ENCODE measurements at places on chromosomes 12 and 14.

GRCh38 chr14:53896726-53897125 is 59.9 kb downstream of the BMP4 start:
- DNase-seq = no peak

- DNase-seq = no peak
These were observed 118.8 kb downstream of the TPH2 start for GRCh38 chr12:72057330-72057914.

DNA sequence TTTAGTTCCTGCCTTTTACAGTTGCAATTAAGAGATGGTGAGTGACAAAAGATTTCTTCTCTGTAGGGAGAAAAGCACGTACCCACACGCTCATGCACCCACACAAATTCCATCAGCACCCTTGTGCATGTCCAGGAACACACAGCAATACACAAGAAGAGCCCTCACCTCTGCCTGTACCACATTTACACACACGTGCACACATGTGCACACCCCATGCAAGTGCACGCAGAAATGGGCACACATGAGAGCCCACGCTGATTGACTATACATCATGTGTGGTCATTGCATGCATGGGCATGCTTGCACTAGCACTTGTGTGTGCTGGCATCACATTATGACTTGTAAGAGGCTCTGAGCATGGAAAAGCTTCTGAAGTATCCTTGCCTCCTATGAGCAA is 70.5 kb downstream of the SERPINA3 start:
- no peak for DNase-seq

DNA sequence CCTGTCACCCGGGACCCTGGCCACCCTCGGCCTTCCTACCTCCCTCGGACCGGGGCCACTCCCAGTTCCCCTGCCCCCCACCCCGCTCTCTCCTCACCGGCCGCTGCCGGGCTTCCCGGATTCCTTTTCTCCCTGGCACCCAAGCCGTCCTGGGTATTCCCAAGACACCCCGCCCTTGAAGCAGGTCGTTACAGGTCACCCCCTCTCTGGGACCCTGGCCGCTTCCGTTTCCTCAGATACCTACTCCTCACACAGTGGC is 493 bp downstream of the NUMB start:
- DNase-seq = no peak

DNA sequence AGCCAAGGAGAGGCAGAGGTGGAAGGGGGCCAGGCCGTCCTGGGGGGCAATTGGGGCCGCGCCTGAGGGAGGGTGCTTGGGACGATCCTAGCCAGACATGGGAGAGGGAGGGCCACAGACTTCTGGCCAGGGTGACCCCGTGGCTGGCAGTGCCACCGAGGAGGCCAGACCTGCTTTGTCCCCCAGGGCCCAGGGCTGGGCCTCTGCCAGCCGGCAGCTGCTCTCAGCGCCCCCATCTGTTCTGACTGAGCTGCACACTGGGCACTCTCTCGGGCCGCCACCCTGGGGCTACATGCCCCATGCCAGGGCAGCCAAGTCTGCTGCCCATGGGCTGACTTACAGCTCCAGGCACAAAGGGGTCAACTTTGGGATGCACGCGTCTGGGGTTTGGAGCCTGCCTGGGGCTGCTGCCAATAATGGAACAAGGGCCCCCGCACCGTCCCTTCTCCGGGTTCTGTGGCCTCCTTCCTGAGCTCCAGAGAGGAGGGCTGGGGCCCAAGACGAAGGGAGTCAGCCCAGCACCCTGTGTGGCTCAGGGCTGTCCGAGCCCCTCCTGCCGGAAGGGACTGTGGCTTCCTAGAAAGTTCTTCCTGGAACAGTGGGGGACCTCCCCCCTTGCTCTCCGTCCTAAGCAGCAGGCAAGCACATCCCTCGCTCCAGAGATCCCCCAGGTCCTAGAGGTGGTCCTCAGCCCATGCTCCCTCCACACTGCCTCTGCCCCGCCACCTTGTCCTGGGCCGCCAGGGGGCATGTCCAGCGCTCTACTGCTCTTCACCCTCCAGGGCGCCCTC is 1.1 kb downstream of the ADSS1 start:
- DNase-seq = no peak

DNA sequence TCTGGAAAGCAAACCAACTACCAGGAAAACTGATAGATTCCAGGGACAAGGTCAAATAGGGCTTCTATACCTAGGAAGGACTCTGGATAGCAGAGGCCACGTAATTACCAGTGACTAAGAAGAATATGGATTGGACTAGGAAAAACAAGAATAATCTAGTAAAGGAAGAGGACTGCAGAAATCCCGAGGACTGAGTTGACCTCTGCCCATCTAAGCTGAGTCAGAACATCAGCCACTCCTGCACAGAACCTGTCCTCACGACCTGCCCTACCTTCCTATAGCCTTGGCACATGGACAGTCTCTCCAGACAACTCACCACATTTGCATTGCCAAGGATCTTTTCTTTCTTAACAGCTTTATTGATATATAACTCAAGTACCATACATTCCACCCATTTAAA is 2.3 kb downstream of the OR6J1 start:
- DNase-seq = no peak

- no peak for DNase-seq
These were observed 93.2 kb upstream of the OTX2 start for GRCh38 chr14:56903304-56903969.

- DNase-seq = no peak
These were observed 43.3 kb downstream of the ARMH4 start for GRCh38 chr14:58108717-58109116.

DNA sequence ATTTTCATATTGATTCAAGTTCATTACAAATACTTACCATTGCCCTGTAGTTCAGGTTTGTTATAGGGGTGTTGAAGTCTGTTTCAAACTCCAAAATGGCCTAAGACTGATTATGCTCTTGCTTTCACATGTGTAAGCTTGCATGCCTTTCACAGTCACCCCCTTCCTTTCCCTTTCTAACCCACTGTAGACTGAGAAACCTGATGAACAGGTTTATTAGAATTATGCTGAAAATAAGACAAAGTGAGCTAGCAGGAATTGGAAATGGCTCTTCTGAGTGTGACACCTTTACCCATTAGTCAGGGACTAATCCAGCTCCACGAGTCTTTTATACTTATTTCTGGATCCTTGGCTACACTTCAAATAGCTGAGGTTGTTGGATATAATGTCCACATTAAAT is 38.9 kb downstream of the FBXO33 start:
- DNase-seq = no peak

GRCh38 chr12:78555802-78556201 is 308.8 kb upstream of the SYT1 start:
- no peak for DNase-seq

DNA sequence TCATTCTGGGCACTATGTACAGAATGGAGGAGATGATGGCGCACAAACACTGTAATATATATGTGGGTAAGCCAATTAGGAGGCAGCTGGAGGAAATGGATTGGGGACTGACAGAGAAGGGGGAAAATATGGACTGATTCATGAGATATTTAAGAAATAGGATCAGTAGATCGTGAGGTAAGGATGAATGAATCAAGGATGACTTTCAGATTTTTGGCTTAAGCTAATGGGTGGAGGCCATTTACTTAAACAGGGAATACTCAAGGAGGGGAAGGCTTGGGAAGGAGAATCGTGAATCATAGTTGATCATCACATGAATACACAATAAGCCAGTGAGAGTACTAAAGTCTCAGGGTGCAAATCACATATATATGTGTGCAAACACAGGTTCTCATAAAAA is 11.2 kb upstream of the GNPNAT1 start:
- no peak for DNase-seq

DNA sequence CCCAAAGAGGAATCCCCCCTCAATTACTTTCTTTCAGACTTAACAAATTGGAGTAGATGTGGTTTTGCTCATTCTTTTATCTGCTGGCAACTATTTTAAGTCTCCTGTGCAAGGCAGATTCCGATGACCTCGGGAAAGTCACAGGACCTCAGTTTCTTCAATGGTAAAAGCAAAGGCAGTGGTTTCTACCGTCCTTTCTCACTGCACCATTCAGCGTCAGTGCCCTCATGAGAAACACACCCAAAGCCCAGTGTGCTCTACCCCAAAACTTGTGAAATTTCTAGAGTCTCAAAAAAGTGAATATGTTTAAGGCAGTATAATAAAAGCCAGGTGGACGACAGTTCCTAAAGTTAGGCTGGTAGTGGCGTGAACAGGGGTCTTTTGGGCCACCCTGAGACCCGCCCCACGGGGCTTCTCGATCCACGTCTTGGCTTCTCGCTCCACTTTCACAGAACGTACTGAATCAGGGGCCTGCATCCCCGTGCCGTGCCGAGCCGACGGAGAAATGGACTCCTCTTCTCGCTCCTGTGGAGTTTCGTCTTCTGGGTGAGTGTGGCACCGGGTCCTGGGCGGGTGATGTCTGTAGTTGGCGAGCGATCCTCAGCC is 1.3 kb upstream of the ARHGAP5 start:
- DNase-seq = peak; percentile 14

DNA sequence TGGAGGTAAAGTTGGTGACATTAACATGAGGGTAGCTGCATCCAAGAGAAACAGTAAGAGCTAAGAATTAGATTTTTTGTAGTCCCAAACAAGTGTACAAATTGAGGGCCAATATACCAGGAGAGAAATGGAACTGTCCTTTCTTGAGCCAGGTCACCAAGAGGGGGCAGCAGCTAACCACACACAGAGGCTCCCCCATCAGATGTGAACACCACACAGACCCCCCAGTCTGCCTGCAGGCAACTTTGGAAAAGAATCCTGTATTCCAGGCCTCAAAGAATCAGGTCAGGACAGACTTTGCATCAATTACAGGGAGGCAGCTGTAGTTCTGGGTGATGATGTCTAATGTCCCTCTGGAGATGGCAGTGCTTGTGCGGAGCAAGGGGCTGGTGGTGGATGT is 77.9 kb downstream of the SPTB start:
- no peak for DNase-seq

GRCh38 chr12:105954951-105955931 is 183.5 kb downstream of the NUAK1 start:
- no peak for DNase-seq

GRCh38 chr14:55313480-55313879 is 42.3 kb downstream of the FBXO34 start:
- no peak for DNase-seq

DNA sequence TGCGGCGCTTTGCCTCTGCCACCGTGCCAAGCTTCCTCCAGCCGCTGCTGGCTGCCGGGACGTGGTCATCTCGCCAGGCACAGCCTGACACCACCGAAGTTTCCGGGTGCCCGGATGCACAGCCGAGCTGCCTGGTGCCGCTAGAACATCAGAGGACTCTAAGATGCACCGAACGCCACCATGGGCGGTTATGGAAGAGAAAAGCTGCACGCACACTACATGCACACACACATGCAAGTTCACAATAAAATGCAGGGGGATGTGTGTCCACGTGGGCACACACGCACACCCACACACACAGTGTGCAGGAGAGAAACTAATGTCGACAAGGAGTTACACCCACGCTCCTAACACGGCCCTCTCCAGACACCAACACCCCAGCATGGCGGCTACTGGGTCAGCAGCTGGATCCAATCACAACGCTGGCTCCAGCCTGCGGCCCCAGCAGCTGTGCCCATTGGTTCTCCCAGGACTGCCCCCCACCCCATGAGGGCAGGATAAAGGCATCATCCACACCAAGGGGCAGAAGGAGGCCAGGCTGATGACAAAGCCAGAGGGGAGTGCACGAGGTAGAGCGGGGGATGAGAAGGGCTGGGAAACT is 82.7 kb downstream of the BCL11B start:
- DNase-seq = no peak

GRCh38 chr12:53712059-53712643 is 15.1 kb downstream of the CALCOCO1 start:
- DNase-seq = no peak

- no peak for DNase-seq
These were observed 177.6 kb downstream of the RIMBP2 start for GRCh38 chr12:130538343-130539095.

DNA sequence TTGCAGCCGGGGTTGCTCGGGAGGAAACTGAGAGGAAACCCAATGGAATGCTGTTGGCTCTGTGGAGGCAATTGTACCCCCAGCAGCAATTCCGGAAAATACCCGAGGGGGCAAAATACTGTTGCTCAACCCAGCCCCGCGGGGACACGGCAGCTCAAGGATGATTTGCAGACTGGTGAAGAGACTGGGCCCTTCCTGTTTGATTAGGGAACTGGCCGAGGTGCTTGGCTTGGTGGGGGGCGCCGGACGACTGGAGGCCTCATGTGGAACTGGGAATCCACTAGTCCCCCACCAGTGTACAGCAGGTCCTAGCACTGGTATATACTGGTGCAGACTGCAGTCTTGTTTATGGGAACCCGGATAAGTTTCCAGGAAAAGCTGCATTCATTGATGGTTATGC is 10.3 kb upstream of the RNASE12 start:
- no peak for DNase-seq

DNA sequence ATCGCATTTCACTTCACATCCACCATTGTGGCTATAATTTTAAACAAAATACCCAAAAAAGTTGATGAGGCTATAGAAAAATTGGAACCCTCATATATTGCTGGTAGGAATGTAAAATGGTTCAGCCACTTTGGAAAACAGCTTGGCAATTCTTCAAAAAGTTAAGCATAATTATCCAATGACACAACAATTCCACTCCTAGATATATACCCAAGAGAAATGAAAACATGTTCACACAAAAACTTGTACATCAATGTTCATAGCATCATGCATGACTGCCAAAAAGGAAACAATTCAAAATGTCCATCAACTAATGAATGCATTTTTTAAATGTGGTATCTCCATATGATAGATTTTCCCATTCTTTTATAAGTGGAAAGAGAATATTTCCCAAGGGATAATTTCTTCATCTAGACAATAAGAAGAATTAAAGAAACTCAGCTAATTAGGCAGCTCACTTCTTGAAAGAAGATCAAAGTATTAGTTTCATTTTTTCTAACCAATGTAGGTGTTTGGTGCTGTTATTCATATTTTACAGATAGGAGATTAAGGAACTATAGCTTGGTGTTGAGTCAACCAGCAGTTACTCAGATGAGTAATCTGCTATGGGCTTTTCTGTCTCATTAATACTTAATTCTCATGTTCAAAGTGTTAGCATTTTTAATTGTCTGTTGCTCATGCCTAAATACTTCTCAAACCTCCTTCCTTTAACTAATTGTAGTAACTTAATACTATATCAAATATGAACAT is 32.8 kb downstream of the YEATS4 start:
- no peak for DNase-seq
